ENCODE measurements at places on chromosomes 13 and 19.

GRCh38 chr13:113403255-113404104, 39.5 kb upstream of the GRTP1 start:
- DNase-seq, result no peak

DNA sequence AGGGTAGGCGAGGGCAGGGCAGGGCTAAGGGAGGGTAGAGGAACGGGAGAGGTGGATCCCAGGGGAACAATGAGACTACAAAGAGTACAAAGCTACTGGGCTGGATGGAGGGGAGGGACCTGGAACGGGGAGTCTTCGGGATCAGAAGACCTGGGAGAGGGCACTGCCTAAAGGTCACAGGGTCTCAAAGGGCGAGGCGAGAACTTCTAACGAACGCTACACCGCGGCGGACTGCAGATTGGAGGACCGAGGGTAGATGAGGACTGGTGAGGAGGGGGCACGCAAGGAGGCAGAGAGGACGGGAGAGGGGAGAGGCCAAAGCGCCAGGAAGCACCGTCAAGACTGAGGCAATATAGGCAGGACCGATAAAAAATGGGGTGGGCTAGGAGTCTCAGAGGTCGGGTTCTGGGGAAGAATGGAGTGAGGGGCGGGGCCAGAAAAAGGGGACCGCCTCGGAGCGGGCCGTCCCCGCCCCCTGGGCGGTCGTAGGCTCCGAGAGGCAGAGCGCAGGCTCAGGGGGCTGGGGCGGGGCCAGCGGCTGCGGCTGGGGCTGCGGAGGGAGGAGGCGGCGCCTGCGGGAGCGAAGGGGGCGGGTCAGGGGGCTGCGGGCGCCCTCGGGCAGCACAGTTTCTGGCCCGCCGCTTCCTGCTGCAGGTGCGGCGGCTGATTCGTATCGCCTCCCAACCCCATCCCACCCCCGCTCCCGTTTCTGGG, 1.3 kb upstream of the KCNC3 start:
- DNase-seq, result peak; percentile 35

GRCh38 chr19:18594096-18594823, 5.7 kb downstream of the REX1BD start:
- DNase-seq, result peak; percentile 72

DNA sequence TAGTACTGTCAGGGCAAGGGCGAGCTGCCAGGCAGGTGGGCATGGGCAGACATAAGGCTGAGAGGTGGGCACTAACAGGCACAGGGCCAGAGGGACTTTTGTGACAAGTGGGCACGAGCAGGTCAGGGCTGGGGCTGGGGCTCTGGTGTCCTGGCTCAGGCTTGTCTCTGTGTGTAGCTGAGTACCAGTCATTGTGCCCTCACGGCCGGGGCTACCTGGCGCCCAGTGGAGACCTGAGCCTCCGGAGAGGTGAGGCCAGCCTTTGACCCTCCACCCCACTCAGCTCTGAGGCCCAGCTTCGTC, 21.6 kb downstream of the LTBP4 start:
- no peak for DNase-seq

- DNase-seq, result no peak
Measured at GRCh38 chr19:58474997-58475713, 997 bp upstream of the ZNF446 start.

GRCh38 chr13:108964606-108965005, 335.2 kb downstream of the MYO16 start:
- DNase-seq, result peak; percentile 62

GRCh38 chr19:3537101-3537437, 1.9 kb upstream of the TEKTIP1 start:
- no peak for DNase-seq

GRCh38 chr19:50416034-50416977, 2.4 kb upstream of the SPIB start:
- DNase-seq, result no peak
